ENCODE measurements at places on chromosomes 4 and X.

DNA sequence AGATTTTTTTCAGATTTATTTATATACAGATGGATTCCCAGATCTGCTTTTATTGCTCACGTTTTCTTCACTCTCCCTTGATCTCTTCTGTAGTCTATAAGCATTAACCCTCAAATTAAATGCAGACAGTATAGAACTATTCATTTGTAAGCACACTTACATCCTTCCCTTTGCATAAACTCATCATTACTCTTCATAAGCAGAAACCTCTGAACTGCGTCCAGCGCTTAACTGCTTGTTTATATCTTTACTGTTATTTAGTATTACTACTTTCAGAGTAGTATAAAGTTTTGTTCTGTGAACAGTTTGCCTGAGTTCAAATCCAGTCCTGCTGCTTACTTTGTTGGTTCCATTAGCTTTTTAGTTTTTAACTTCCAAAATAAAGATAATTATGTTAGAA, 132.9 kb downstream of the STIM2 start:
- DNase-seq = no peak

DNA sequence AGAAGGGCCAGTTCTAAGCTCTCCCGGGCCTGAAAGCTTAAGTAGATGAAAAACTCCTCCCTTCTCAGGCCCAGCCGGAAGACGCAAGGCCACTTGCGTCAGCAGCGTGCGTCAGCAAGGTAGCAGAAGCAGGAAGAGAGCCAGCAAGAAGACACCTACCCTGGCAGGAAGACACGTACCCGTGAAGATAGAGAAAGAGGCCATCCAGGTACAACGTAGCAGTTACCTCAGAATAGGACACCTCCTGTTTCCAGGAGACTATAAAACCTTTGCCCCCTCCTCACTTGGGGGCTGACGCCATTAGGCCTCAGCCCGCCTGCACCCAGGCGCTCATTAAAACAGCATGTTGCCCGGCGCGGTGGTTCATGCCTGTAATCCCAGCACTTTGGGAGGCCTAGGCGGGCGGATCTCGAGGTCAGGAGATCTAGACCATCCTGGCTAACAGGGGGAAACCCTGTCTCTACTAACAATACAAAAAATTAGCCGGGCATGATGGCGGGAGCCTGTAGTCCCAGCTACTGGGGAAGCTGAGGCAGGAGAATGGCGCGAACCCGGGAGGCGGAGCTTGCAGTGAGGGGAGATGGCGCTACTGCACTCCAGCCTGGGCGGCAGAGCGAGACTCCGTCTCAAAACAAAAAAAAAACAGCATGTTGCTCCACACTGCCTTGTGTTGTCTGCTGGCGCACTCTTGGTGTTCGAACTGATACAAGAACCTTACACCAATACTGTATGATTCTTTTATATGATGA, 242.7 kb upstream of the NWD2 start:
- DNase-seq = no peak

DNA sequence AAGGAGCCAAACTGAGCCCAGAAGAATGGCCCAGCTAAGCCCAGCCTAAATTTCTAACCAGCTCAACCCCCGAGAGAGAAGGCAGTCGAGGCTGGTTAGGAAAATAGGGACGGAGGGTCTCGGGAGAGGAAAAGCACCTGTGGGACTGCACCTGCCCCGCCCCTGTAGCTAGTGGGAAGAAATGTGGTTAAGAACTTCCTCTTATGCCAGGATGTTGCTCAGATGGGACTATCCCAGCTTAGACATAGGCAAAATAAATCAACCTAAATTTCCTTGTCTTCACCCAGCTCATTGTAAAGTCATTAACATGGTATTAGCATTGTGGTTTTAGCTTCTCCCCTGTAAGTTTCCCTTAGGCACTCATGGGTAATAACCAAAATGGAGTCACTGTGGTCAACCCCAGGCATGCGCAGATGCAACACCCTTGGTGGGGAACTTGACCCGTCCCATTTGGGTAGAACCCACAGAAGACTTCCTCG, 86.8 kb downstream of the ZNF718 start:
- DNase-seq = no peak

DNA sequence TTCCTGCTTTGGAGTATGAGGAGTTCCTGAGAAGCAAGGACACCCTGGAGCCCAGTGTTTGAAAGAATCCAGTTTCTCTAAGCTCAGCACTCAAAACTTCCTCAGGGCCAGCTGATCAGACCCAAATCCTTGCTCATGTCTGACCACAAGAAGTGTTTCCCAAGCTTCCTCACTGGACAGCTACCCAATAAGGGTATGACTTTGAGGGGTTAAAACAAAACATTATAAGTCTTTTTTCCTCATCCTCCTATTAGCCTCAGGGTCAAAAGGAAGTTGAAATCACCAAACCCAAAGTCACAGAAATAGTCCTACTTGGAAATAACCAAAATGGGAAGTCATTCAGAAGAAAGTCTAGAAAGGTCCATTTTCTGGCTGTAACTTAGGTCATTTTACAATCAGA, 13.7 kb downstream of the ZBTB33 start:
- DNase-seq = no peak

- no peak for DNase-seq
Observed at GRCh38 chr4:182770996-182771514, 146.1 kb downstream of the DCTD start.

Measured in lower lobe of right lung (tissue), 2 donors.